Mesendoderm (in vitro differentiated cells): ENCODE measurements at places on chromosomes 3 and 15.

DNA sequence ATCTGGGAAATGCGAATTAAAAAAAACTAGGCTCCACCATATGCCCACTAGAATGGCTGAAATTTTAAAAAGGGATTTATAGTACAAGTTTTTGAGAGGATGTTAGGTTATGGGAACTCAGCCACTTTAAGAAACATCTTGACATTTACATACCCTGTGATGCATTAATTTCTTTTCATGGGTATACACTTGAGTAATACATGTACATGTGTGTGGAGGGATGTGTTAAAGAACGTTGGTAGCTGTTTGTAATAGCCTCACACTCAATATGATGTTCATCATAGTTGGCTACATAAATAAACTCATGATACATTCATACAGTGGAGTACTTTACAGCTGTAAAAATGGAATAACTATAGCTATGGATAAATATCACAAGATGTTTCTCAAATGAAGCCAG, 40.9 kb downstream of the MEF2A start:
- DNase-seq = no peak

- DNase-seq = no peak
Measured at GRCh38 chr3:169666376-169667165, 3.1 kb upstream of the MECOM start.

- no peak for DNase-seq
Measured at GRCh38 chr3:167928381-167928780, 167.3 kb downstream of the GOLIM4 start.

DNA sequence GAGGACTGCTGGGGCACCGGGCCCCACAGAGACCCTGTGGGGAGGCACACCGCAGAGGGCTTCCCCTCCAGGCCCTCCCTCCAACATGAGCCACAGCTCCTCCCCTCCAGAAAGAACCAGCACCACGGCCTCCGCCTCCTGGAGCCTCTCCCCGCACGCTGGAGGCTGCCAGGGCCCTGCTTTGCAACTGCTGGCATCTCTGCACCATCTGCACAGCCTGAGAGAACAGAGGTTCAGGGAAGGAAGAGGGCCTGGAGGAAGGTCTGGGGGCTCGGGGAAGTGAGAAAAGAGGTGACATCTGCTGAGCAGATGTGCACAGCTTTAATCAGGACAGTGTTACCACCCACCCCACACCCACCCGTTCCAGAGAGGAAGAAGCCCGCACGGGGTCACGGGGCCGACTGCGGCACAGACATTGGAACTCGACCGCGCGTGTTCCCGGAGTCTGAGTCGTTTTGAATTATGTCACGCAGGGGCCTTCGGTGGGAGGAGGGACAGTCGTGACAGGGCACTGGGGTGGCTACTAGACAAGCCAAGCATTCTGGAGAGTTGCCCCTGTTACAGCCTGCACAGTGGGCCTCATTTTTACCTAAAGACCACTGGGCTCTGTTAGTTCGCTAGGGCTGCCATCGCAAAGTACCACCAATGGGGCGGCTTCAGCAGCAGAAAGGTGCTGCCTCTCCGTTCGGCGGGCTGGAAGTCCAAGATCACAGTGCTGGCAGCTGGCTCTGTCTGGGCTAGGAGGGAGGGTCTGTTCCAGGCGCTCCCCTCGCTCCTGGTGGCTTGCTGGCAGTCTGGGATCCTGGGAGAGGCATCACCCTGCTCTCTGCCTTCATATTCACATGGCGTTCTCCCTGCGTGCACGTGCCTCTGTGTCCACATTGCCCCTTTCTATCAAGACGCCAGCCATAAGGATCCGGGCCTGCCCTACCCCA, 194.8 kb downstream of the XXYLT1 start:
- no peak for DNase-seq

GRCh38 chr15:98143116-98143515, 182.6 kb downstream of the ARRDC4 start:
- DNase-seq = peak; percentile 74

- no peak for DNase-seq
Measured at GRCh38 chr15:73695773-73696640, 11.8 kb downstream of the CD276 start.

- no peak for DNase-seq
Measured at GRCh38 chr3:179076243-179077027, 4.8 kb upstream of the ZMAT3 start.

DNA sequence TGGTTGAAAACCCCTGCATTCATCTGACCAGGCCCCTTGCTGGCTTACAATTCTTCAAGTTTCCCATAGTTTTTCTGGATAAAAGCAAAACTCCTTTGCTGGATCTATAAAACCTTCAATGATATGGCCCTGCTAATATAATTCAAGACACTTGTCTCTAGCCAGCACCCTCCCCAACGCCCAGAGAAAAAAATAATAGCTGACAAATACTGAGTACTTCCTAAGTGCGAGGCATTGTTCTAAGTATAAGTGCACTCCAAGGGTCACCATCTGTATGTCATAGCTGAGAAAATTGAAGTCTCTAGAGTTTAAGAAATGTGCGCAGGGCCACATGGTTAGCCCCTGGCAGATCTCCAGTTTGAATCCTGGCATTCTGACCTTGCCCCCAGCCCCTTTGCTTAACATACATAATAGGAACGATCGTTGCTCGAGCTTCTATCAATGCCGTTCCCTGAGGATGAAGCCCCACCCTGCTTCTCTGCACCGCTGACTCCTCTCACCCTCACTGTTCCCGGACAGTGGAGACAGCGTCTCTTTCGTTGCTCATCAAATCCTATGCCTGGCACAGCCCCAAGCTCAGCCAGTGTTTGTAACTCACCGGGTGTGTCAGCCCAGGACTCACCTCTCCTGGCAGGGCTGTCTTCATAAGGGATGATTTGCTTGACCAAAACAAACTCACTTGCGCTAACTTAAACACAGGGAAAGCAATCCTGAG, 377.1 kb upstream of the PROK2 start:
- DNase-seq = no peak

- DNase-seq = peak; percentile 91
Measured at GRCh38 chr3:99920481-99921376, 103.1 kb downstream of the CMSS1 start.

DNA sequence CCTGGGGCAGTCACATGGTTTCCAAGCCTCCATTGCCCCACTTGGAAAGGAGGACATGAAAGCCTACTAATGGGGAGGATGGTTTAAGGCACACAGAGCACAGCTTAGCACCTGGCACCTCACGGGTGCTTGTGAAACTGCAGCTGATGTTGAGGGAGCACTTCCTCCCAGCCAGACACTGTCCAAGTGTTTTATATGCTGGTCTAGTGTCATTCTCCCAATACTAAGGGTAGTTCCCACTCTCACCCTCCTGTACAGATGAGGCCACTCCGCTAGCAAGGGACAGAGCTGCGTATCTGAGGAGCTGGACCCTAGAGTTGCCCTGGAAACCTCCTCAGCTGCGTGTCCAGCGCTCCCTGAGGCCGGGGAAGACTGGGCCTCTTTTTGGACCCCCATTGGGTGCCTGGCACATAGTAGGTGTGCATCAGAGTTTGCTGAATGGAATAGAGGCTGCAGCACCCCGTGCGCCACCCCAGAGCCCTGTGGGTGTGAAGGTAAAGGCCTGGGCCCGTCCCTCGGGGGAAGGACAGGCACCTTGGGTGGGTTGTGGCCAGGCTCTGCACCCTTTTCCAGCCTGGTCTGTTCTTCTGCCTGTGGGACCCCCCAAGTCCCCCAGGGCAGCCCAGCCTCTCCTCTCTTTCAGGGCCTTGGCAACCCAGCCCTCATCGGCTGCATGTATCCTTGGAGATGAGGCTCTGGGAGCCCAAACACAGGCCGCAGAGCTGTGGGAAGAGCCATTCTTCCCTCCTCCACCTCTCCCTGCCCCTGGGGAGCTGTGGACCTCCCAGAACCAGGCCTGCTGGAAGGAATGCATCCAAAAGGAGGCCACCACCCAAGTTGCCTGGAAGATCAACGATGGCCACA, 31.3 kb downstream of the DNASE1L3 start:
- no peak for DNase-seq

DNA sequence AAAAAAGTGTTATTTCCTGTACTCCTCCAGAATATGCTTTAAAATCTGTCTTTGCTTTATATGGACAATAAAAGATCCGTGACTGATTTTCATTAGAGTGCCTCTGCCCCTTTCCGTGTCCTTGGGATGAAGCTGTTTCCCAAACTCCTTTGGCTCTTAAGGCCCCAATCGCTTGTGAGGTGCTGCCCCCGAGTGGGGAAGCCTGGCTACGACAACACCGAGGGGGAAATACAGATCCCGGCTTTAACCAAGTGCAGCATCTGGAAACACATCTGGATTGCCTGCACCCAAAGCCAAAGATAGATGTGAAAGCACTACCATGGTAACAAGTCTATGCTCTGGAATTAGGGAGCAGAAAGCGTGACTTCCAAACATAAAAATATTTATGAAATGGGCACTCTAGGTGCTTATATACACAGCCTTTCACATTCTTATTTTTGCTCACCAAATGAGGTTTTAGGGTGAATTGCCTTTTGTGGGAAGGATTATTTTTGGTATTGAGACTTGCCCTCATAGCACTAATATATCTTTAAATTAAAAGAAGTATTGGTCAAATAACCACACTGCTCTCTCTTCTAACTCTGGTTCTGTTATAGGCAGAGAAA, 40.6 kb upstream of the ADCY5 start:
- peak; percentile 69 for DNase-seq

GRCh38 chr3:187677604-187678003, 7.4 kb upstream of the SST start:
- DNase-seq = no peak

GRCh38 chr3:164577667-164578210, 500.6 kb downstream of the SI start:
- no peak for DNase-seq

DNA sequence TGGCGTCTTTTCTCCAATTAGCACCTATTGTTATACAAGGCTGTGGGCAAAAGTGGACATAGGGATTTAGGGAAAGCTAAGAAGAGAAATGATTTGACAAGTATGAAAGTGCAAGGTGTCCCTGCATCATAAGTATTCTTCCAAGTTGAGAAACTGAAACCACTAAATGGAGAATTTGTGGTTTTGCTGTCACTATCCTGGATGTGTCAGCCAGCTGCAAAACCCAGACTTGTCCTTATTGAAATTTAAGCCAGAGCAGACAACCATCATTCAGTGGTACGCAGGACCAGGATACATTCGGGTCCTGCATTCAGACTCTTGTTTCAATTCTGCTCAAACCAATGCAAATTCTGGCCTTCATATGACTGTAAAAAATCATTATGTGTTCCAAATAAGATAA, 384.8 kb upstream of the TGFBR2 start:
- DNase-seq = no peak

DNA sequence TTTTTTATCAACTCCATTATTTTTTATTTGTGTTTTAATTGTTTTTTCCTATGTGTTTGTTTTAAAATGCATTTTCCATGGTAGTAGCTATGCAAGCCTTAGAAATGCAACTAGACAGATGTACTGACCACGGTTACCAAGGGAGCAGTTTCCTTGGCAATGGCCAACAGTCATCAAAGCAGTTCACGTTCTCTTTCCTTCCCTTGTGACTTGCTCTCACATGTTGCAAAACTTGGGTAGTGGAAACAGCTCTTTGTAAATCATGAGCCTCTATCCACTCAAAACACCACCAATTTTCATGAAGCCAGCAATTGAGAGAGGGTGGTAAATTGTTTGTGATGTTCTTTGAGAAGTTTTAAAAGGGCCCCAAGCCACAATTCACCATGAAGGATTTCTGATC, 499.4 kb upstream of the MDFIC2 start:
- peak; percentile 35 for DNase-seq

DNA sequence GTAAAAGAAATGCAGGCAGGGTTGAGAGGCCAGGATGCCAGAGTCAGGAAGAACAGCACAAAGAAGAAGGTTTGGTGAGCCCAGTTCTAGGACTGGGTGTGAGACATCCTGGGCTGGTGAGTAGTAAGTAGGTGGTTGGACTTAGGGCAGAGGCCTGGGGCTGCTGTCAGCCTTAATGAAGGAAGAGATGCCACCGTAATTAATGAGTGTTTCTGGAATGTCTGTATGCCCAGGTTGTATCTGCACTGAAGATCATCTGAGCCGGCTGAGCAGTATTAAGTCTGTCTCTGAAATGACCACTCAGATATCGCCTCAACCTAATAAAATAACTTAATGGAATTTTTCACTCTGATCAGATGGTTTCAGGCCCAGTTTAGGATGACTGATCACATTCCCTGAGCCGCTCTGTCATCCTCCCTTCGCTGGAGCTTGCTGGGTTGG, 532.9 kb upstream of the IL12A start:
- DNase-seq = no peak

DNA sequence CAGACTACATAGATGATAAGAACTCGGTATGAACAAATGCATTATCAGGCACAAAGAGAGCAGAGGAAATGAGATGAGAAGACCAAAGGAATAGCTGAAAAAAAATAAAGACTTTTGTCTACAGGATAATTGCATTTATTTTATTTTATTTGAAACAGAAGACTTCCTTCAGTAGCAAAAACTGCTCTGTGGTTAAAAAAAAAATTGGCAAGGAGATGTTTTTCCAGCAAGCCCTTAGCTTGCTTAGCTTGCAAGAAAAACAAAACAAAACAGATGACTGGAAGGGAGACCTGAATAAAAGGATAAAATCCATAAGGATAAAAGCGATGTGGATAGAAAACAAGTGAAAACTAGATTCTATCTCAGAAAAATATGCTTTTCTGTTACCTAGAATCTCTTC, 9.1 kb upstream of the PPM1L start:
- DNase-seq = no peak

GRCh38 chr3:2540115-2540514, 441.4 kb downstream of the CNTN4 start:
- DNase-seq = peak; percentile 40

GRCh38 chr3:188624828-188625227, 470.9 kb downstream of the LPP start:
- DNase-seq = no peak

GRCh38 chr3:40381904-40382616, 4.9 kb upstream of the ENTPD3 start:
- DNase-seq = no peak

GRCh38 chr3:61563313-61564271, 2.2 kb downstream of the PTPRG start:
- DNase-seq = peak; percentile 62

GRCh38 chr3:141735770-141736465, 2.2 kb upstream of the RNF7 start:
- no peak for DNase-seq
